ENCODE measurements at places on chromosomes 16 and 17. TPM values are rescaled to one million over a fixed set of nuclear protein-coding genes. Genes with fewer than 3 reads are reported as not detected.

DNA sequence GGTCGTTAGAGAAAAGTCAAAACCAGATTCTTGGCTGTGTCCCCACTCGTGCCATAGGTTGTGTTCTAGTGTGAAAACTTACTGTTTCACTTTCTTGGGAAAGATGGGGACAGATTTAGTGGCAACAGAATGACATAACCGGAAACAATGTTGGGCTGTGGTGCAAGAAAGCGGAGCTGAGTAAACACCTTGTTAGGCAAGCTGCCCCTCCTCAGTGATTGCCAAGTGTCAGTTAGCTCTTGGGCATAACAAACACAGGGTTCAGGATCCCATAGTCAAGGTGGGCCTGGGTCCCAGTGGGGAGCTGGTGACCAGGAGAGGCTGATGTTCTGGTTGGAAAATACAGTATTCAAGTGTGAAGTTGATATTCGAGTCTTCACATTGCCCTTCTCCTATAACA lies 15.4 kb downstream of the UBN1 start:
- peak overlapping the region; percentile 86 for H3K27ac ChIP-seq
- no peaks in the 10 kb centered on the region for H3K27me3 ChIP-seq
- H3K4me1 ChIP-seq: peaks cover 13% of the 10 kb centered on the region
- no peak overlapping the region for H3K4me3 ChIP-seq
- DNase-seq: no peak

GRCh38 chr17:40351359-40352236 lies 12.9 kb downstream of the GJD3 start:
- no peak overlapping the region for H3K4me3 ChIP-seq
- peaks cover 100% of the 10 kb centered on the region for H3K4me1 ChIP-seq
- DNase-seq: peak; percentile 76
- H3K36me3 ChIP-seq: peaks cover 73% of the 10 kb centered on the region
- peak overlapping the region; percentile 20 for H3K27ac ChIP-seq

DNA sequence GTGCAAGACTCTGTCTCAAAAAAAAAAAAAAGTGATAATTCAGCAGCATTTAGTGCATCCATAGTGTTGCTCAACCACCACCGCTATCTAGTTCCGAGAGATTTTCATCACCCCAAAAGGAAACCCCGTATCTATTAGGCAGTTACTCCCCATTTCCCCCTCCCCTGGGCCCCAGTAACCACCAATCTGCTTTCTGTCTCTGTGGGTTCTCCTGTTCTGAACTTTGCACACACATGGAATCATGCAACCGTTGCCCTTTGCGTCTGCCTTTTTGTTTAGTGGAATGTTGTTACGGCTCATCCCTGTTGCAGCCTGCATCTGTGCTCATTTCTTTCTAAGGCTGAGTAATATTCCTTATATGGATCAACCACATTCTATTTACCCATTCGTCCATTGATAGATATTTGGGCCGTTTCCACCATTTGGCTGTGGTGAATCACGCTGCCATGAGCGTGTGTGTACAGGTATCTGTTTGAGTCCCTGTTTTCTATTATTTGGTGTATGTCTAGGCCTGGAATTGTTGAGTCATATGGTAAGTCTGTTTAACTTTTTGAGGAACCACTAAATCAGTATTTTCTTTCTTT lies 8.7 kb upstream of the SYNGR2 start:
- no peaks in the 10 kb centered on the region for H3K27me3 ChIP-seq
- H3K4me3 ChIP-seq: no peak overlapping the region
- H3K27ac ChIP-seq: no peak overlapping the region
- DNase-seq: no peak
- no peaks in the 10 kb centered on the region for H3K36me3 ChIP-seq

GRCh38 chr16:17342031-17342430 lies 128.7 kb downstream of the XYLT1 start:
- H3K36me3 ChIP-seq: no peaks in the 10 kb centered on the region
- peaks cover 77% of the 10 kb centered on the region for H3K4me1 ChIP-seq
- DNase-seq: no peak
- no peak overlapping the region for H3K4me3 ChIP-seq
- no peaks in the 10 kb centered on the region for H3K27me3 ChIP-seq

DNA sequence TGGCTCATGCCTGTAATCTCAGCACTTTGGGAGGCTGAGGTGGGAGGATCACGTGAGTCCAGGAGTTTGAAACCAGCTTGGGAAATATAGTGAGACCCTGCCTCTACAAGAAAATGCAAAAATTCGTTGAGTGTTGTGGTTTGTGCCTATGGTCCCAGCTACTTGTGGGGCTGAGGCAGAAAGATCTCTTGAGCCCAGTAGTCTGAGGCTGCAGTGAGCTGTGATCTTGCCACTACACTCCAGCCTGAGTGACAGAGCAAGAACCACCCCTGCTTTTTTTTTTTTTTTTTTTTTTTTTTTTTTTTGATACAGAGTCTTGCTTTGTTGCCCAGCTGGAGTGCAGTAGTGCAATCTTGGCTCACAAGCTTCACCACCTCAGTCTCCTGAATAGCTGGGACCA lies 34.0 kb downstream of the ITGB3 start:
- no peak overlapping the region for H3K4me3 ChIP-seq
- H3K4me1 ChIP-seq: peaks cover 10% of the 10 kb centered on the region
- no peak for DNase-seq
- no peaks in the 10 kb centered on the region for H3K27me3 ChIP-seq
- no peak overlapping the region for H3K27ac ChIP-seq
- no peaks in the 10 kb centered on the region for H3K36me3 ChIP-seq

GRCh38 chr17:68301438-68301959 lies 10.2 kb downstream of the ARSG start:
- H3K4me3 ChIP-seq: no peak overlapping the region
- peaks cover 46% of the 10 kb centered on the region for H3K4me1 ChIP-seq
- no peak overlapping the region for H3K27ac ChIP-seq
- no peaks in the 10 kb centered on the region for H3K27me3 ChIP-seq

- H3K27ac ChIP-seq: no peak overlapping the region
- H3K4me3 ChIP-seq: no peak overlapping the region
- no peaks in the 10 kb centered on the region for H3K4me1 ChIP-seq
- H3K36me3 ChIP-seq: no peaks in the 10 kb centered on the region
- DNase-seq: no peak
- no peaks in the 10 kb centered on the region for H3K27me3 ChIP-seq
Measured at GRCh38 chr17:62679866-62680377, 52.5 kb downstream of the MRC2 start.

DNA sequence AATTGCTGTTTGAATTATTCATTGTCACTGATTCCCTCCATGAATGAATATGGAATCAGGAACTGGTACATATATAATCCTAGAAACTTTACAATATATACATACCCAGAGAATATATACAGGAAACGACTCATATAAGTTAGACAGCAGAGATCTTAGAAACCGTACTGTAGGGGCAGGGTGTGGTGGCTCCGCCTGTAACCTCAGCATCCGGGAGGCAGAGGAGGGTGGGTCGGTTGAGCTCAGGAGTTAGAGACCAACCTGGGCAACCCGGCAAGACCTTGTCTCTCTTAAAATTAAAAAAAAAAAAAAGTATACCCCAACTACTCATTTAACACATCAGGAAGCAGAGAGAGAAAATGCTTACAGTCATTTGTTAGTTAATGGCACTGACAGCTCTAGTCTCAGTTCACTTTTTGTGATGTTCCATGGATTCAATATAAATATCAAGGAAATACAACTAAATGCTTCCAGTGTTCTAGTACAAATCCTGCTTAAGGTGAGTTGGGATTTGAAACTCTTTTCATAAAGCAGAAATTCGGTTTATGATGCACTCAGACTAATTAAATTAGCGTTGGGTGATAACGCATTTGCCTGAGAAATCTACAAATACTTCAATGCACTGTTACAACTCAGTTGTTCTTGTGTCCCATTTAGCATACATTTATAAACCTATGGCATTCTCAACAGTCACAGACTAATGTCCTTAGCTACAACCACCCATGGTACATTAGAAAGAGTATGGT lies 5.6 kb downstream of the GLG1 start:
- DNase-seq: peak; percentile 77
- H3K27ac ChIP-seq: no peak overlapping the region
- H3K27me3 ChIP-seq: no peaks in the 10 kb centered on the region
- H3K4me3 ChIP-seq: no peak overlapping the region
- H3K4me1 ChIP-seq: peaks cover 81% of the 10 kb centered on the region

- no peak for DNase-seq
- H3K27me3 ChIP-seq: peaks cover 4% of the 10 kb centered on the region
- no peak overlapping the region for H3K4me3 ChIP-seq
- H3K36me3 ChIP-seq: no peaks in the 10 kb centered on the region
Measured at GRCh38 chr16:751152-752006, 9.2 kb upstream of the MSLN start.

- H3K27ac ChIP-seq: no peak overlapping the region
- H3K36me3 ChIP-seq: no peaks in the 10 kb centered on the region
- DNase-seq: no peak
Measured at GRCh38 chr17:50629902-50630301, 4.8 kb upstream of the ABCC3 start.

DNA sequence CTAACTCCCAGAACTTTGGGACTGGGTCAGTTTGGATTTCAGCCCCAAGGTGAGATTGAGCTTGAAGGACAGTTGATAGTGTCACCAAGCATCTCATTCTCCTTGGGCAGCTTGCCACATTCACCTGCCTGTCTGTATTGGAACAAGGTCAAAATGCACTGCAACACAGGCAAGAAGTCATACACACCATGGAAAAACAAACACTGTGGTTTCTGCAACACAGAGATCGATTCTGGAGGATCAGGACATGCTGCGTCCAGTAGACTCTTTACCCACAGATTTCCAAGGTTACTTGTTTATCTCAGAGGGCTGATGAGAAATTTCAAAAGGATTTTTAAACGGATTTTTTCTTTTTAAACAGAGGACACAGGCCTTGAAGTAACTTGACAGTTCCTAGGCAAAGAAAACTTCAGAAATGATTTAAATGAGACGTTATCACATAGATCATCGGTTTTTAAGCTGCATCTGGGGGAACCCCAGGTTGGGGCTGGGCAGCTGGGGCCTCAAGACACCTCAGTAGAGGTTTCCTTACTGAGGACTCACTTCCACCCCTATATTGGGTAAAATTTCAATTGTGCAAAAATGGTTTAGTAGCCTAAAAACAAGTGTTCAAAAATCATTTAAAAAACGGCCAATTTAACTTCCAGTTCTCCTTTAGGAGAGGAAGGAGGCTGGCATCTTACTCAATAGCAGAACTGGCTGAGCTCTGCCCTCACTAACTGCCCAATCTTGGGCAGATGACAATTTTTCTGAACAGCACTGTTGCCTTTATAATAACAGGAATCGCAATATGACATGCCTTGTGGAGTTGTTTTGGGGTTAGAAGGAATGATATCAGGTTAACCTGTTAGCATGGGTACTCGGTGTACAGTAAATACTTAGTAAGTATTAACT lies 299.3 kb downstream of the XYLT1 start:
- no peak overlapping the region for H3K4me3 ChIP-seq
- H3K36me3 ChIP-seq: no peaks in the 10 kb centered on the region

DNA sequence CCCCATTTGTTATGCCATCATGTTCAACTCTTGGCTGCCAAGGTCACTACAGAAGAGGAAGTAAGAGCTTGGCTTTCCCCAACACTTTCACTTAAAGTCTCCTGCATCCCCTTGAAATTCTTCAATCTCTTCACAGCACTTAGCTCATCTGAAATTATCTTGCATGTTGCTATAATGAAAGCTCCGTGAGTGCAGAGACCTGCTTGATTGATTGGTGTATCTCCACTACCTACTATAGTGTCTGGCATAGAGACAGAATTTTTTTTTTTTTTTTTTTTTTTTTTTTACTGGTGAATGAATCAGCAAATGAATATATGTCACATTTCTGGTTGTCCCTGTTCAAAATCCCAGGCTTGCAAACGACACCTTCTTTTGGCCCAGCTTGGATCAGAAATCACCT lies 1.9 kb upstream of the SDR42E1 start:
- no peak overlapping the region for H3K4me3 ChIP-seq
- H3K4me1 ChIP-seq: no peaks in the 10 kb centered on the region
- DNase-seq: no peak
- no peaks in the 10 kb centered on the region for H3K36me3 ChIP-seq

GRCh38 chr16:73196670-73197069 lies 148.7 kb upstream of the ZFHX3 start:
- DNase-seq: no peak
- H3K27ac ChIP-seq: no peak overlapping the region
- no peak overlapping the region for H3K4me3 ChIP-seq
- H3K4me1 ChIP-seq: no peaks in the 10 kb centered on the region
- no peaks in the 10 kb centered on the region for H3K36me3 ChIP-seq
- H3K27me3 ChIP-seq: no peaks in the 10 kb centered on the region

- no peak overlapping the region for H3K27ac ChIP-seq
- no peak for DNase-seq
- H3K4me1 ChIP-seq: peaks cover 14% of the 10 kb centered on the region
- no peak overlapping the region for H3K4me3 ChIP-seq
- no peaks in the 10 kb centered on the region for H3K27me3 ChIP-seq
Measured at GRCh38 chr17:47304186-47304585, 19.6 kb upstream of the EFCAB13 start.

The C17orf75 gene
- 13.1 TPM for polyA plus RNA-seq

The JPT1 gene
- 106 TPM for polyA plus RNA-seq

The CD300LB gene
- polyA plus RNA-seq: 2.0 TPM

The CLEC3A gene
- polyA plus RNA-seq: not detected

All from spleen (tissue), 13 donors.